ENCODE measurements at places on chromosomes 3 and 15.

- DNase-seq: peak; percentile 36
Observed at GRCh38 chr15:35078221-35078915, 6.7 kb downstream of the NANOGP8 start.

DNA sequence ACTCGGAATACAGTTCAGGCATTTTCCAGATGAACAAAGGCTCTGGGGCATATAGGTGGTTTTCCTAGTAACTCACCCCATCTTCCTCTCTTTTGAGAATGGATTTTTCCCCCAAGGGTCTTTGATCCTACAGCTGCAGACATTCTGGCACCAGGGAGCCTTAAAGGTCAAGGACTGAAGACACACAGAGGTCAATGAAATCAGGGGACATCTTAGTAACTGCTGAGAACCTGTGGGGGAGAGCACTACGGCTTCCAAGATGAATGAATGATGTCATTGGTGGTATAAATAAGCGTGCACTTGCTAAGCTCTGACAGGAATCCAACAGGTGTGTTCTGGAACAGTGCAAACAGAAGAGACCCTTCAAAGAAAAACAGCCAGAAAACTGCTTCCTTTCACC, 36.3 kb downstream of the TMEM212 start:
- no peak for DNase-seq

DNA sequence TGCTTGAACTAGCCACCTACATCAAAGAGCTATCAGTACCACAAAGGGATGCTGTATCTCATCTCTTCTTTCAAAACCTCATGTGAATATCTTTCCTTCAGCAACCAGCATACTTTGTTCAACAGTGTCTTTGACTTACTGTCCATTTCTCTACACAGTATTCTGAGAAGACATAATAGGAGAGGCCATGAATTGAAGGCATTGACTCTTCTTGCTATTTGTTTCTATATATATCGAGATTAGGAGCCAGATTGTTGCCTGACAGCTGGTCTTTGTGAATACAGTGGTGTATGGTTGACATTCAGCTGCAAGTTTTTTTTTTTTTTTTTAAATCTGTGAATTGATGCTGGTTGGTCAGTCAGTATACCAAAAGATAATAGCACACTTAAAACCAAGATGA, 12.1 kb upstream of the CSRNP1 start:
- no peak for DNase-seq

GRCh38 chr15:82892573-82892972, 59.9 kb downstream of the HOMER2 start:
- DNase-seq: no peak

GRCh38 chr3:148951599-148952361, 39.6 kb upstream of the GYG1 start:
- no peak for DNase-seq
